ENCODE measurements at places on chromosomes 16 and 17.

DNA sequence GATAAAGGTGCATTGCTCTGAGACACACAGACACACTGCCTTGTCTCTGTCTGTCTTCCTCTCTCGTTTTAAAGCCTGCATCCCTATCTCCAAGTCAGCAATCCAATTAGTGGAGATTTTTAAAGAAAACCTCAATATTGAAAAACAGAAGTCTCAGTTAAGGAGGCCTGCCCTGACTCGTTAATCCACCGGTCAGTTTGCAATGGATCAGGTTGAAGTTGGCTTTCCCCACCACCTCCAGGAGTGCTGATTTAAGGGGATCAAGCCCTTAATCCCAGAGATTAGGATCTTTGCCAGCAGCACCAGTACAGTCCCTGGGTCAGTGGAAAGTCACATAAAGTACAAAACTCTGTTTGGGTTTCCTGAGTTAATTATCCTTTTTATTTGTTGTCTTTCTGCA, 271.1 kb upstream of the ASIC2 start:
- no peak for DNase-seq

GRCh38 chr16:31780342-31780741, 93.3 kb upstream of the ZNF267 start:
- DNase-seq, result no peak

DNA sequence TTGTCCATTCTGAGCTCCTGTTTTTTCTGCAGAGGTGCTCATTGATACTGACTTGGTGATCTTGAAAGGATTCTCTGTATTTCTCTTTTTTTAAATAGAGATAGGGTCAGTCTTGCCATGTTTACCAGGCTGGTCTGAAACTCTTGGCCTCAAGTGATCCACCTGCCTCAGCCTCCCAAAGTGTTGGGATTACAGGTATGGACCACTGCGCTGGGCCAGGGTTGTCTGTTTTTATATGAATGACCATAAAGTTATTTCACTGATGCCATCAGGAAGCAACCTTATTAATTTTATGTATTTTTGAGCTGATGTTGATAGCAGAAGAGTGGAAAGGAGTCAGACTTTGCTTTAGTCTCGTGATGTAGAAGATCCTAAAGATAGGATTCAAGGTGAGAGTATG, 35.7 kb upstream of the METTL9 start:
- no peak for DNase-seq

- no peak for DNase-seq
Measured at GRCh38 chr17:37518826-37519225, 29.1 kb downstream of the DUSP14 start.

DNA sequence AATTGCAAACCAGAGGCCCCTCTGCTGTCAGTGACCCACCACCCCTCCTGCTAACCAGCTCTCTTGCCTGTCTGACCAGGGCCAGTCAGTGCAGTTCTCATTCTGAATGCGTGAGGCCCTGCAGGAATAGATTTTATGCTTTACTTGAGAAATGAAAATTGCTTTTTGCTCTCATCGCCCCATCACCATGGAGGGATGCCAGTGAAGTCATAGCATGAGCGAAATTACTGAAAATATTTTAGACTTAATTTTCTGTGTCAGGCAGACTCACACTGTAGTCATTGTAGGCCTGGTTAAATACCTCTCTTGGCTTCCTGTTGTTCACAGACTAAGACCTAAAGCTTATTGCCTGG, 490.5 kb upstream of the CDH5 start:
- DNase-seq, result no peak

DNA sequence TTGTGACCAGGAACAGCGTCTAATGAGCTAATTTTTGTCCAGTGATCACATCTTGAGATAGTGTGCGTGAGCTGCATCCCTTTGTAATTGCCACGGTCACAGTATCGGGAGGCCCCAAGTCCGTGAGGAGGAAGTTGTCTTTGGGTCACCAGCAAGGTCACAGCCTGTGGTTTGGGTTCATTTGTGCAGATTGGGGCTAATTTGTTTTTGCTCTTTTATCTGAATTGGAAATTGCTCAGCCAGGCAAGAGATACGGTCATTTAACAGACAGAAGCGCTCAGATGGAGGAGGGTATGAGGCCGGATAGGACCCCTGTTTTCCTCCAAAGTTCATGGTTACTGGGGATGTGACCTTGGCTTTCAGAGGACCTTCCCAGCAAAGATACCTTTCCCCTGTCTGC, 174.1 kb downstream of the SNX29 start:
- DNase-seq, result no peak

DNA sequence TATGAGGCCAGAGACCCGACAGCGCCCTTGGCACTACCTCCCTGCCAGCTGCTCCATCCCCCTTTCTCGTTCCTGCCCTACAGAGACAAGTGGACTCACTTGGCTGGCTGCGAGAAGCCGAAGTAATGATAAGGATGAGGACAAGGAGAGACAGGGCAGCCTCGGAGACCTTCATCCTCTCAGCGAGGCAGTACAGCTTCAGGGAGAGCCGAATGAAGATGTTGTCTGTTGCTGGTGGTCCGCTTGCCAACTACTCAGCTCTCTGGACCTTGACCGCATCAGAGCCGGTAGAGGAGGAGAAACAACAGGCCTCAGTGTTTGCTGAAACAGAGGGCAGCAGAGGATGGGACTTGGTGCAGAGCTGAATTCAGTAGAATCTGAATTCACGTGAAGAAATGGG, at the start of gene CCL16:
CCL16 (minus strand) TSS at position 252 of the 400 bp plus-strand sequence; CDS start at position 175, 77 bp downstream.
- DNase-seq, result no peak

DNA sequence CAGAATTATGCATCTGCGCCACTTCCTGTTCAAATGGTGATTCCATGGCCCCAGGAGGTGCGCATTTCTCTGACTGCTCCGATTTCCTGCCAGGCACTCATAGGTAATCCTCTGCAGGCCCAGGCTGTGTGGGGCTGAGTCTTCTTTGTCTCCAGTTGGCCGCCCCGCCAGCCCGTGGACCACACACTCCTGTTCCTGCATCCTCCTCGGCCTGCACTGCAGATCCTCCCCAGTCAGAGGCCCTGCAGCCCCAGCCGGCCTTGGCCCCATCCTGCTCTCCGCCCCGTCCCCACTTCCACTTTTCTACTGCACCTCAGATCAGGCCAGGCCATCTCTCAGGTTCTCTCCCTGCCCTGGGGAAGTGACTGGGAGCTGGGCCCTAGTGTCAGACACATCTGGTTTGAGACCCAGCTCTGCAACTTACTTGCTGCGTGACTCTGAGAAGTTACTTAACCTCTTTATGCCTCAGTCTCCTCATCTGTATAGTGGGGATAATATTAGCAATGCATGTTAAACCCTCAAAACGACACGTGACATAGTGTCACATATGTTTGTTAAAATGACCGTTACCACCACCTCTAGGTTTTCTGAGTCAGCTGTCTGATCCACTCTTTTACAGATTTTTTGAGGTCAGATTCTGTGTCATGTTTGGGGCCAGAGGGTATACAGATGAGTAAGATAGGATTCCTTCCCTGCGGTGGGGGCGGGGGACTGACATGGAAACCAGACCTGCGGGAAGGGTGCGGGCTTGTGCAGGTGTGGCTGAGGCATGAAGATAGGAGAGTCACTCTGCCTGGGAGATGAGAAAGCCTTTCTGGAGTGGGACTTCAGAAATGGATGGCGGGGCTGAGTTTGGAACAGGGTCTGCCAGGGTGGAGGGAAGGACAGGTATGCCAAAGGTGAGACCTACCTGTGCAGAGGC, 12.8 kb downstream of the RAB11FIP4 start:
- DNase-seq, result no peak

GRCh38 chr17:57589151-57590034, 155.7 kb downstream of the CCDC182 start:
- DNase-seq, result no peak

GRCh38 chr17:4043862-4044261, 79.6 kb upstream of the ATP2A3 start:
- no peak for DNase-seq

Measured in amniotic stem cell (primary cell).